ENCODE measurements at places on chromosomes 6 and 20.

GRCh38 chr6:140058863-140059262 is 684.4 kb upstream of the CITED2 start:
- DNase-seq = no peak

- no peak for DNase-seq
Observed at GRCh38 chr6:108142240-108142639, 23.6 kb upstream of the NR2E1 start.

GRCh38 chr20:56801971-56802755 is 173.1 kb downstream of the TFAP2C start:
- DNase-seq = no peak

GRCh38 chr6:35320031-35320410 is 22.3 kb upstream of the PPARD start:
- no peak for DNase-seq

DNA sequence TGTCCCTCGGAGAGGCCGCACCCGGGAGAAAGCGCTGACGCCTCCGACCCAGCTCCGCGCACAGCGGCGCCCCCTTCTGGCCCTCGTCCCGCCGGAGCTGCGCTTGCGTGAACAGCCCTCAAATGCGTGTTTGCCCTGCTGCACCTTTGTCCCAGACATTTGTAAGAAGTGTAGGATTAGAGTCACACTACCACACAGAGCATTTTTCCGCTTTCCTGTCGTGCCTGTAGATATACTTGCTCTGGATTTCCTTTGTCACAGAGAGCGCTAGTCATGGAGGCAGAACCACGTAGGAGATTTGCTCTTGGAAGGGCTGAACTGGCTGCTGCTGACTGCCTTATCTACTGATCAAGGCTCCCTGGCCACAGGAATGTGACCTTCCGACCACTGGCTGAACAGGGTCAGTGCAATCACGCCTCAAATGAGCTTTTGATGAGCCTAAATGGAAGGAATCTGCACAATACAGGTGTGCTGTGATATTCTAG is 62.3 kb downstream of the PAX1 start:
- no peak for DNase-seq

DNA sequence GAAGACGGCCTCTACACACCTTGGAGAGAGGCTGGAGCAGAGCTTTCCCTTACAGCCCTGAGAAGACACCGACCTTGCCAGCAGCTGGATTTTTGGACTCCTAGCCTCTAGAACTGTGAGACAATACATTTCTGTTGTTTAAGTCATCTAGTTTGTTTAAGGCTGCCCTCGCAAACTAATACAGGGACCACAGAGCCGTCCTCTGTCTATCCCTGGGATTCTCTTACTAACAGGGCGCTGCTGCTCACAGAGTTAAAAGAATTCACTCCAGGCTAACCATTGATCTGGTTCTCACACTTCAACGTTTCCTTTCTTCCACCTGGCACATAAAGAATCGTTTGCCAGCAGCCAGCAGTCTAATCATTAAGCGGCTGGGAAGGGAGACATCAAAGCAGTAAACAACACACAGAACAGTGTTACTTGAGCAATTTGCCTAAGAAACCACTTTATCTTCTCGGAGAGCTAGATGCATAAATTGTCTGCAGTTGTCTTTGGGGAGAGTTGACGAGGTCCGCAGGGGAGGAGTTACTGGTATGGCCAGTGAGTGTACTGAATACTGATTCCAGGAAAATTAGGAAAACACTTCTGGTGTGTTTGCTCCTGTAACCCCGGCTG is 103.5 kb upstream of the AKAP12 start:
- DNase-seq = no peak

- DNase-seq = no peak
Observed at GRCh38 chr6:133743621-133744020, 145.3 kb upstream of the TCF21 start.

GRCh38 chr20:46226602-46227001 is 81.7 kb downstream of the CDH22 start:
- no peak for DNase-seq

DNA sequence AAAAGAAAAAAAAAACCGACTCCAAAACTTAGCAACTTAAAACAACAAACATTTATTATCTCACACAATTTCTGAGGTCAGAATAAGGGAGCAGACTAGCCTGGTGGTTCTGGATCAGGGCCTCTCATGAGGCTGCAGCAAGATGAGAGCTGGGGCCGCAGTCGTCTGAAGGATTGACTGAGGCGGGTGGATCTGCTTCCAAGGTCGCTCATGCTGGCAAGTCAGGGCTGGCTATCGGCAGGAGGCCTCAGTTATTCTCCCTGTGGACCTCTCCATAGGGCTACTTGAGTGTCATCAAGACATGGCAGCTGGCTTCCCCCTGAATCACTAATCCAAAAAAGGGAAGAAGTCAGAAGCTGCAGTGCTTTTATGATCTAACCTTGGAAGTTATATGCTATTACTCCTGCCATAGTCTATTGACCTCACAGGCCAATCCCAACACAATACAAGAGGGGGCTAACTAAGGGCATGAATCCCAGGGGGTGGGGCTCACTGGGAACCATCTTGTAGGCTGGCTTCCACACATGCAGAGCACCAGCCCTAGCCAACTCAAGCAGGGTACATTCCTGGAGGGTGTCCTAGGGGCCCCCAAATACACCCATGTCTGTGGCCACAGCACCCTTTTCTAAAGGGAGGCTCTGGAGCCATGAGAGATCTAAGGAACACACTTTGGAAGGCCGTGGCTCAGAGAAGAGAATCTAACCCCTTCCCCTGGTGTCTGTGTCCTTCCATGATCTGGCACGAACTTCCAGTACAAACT is 11.3 kb downstream of the EBF4 start:
- no peak for DNase-seq
